Activated CD4-positive, alpha-beta T cell treated with anti-CD3 and anti-CD28 coated beads, Interleukin-2, amount 50 U/mL, for 24 hours (primary cell): ENCODE measurements at places on chromosomes 2 and 18.
A peak's percentile ranks its signal among the peaks of the same experiment; 100 is the strongest.

- DNase-seq: peak; percentile 20
These were observed 165.2 kb upstream of the KLF7 start for GRCh38 chr2:207330912-207331311.

DNA sequence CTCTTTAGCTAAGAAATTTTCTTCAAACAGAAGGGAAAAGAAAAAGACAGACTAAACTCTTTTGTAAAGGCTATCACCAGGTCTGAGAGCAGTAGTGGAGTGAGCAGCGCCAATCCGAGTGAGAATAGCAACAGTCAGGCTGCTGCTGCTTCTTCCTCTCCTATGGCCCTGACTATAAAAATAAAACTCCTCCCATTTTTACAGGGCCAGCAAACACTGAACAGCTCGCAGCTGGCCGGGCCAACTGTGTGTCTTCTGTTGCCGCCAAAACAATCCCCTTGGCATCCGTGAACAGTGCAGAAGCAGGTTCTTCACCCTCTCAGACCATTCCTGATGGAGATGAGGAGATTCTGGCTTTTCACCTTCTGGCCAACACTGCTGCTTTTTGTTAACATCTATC lies 124.5 kb downstream of the CNTNAP5 start:
- DNase-seq: no peak

- DNase-seq: no peak
These were observed 100.7 kb downstream of the SPIRE1 start for GRCh38 chr18:12556946-12557806.

DNA sequence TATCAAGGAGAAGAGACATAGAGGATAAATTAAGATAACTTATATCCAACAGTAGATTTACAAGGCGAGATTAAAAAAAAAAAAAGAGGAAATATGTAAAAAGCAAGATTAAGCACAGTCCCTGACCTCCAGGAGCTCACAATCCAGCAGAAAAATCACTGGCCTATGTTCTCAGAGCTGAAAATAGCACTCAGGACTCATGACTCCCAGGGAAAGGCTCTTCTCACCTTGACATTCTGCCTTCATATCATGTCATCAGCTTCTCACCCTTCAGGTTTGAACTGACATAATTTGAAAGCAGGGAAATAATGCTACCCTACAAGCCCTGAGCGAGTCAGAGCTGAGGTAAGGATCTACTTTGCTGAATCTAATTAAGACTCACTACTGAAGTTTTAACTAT lies 82.8 kb downstream of the L3MBTL4 start:
- DNase-seq: no peak

- no peak for DNase-seq
These were observed 129.0 kb downstream of the CABYR start for GRCh38 chr18:24267878-24268277.

GRCh38 chr2:161745866-161746614 lies 121.8 kb downstream of the SLC4A10 start:
- no peak for DNase-seq

DNA sequence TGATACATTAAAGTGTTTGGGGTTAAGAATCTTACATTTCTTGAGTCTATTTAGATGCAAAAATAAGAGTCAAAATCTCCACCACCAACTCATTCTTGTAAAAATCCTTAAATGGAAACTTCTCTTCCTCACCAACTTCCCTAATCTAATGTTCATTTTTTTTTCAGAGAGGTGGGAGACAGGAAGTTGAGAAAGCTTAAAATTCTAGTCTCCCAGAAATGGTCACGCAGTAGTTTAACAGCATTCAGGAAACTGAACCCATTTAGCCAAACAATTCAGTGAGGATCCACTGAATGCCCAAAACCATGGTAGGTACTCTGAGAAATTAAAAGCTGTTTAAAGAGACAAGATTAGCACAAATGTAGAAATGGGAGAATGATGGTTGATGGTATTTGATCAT lies 69.0 kb downstream of the TXNL1 start:
- DNase-seq: no peak

GRCh38 chr2:54572262-54572635 lies 116.1 kb downstream of the SPTBN1 start:
- no peak for DNase-seq

- DNase-seq: no peak
These were observed 139.2 kb downstream of the MGAT5 start for GRCh38 chr2:134393075-134393461.

- DNase-seq: no peak
These were observed 81.5 kb upstream of the LDLRAD4 start for GRCh38 chr18:13136904-13137669.

- DNase-seq: no peak
These were observed 26.1 kb downstream of the MPHOSPH10 start for GRCh38 chr2:71156573-71156972.

GRCh38 chr2:127984551-127984950 lies 43.3 kb downstream of the SAP130 start:
- DNase-seq: no peak

GRCh38 chr18:49728542-49728941 lies 84.8 kb downstream of the ACAA2 start:
- no peak for DNase-seq

- DNase-seq: no peak
These were observed 97.9 kb downstream of the ACKR3 start for GRCh38 chr2:236667526-236667925.

GRCh38 chr18:37465958-37466357 lies 99.6 kb downstream of the CELF4 start:
- DNase-seq: no peak

DNA sequence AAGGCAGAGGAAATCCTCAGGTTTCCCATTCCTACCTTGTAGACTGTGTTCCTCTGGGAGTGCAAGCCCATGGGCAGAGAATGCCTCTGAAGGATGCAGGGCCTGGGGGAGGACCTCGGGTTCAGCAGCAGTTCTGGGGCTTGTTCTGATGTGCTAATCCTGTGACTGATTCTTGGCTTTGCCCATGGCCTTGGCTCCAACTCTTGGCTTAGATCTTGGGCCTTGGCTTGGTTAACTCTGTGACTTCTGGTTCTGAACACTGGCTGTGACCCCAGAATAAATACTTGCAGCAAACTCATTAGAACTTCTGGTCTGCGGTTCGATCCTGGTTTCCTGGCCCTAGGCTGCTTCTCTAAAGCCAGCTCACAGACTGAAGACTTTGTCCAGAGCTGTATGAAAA lies 366.9 kb upstream of the ZEB2 start:
- DNase-seq: no peak

DNA sequence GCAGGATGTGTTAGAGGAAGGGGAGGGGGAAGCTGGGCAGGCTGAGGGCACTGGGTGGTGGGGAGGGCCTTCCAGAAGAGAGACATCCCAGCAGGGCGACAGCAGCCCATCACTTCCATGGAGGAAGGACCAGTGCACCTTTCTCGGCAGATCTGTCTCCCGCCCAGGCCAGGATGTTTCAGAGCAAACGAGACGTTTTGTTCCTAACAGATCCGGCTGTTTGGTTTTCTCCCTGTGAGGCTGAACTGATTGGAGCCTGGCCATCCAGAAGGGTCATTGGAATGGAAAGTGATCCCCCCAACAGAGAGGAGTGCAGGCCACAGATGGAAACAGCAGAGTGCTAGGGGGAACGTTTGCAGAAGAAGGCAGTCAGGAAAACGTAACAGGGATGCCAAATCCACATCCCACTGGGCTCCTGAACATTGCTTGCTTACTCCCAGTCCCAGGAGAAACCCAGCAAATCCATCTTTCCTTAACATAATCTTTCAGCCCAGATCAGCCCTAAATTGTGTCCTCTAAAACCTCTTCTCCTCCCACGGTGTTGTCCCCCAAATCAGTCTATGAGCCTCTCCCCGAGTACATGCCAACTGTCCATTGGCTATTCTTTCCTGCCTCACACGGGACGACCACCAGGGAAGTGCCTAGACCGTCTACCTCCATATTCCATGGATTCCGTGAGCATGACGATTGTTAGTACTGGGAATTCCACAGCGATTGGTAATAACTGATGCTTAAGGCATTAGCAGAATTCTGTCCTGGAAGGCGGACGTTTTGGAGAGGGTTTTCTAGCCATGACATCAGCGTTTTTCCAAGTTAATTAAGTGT lies 126.8 kb downstream of the SEPTIN10 start:
- no peak for DNase-seq

- no peak for DNase-seq
These were observed at the start of gene DTNA for GRCh38 chr18:34709750-34710441. Gene DTNA (plus strand): TSS chr18:34710298. CDS start chr18:34755977, 45,679 bp downstream.

DNA sequence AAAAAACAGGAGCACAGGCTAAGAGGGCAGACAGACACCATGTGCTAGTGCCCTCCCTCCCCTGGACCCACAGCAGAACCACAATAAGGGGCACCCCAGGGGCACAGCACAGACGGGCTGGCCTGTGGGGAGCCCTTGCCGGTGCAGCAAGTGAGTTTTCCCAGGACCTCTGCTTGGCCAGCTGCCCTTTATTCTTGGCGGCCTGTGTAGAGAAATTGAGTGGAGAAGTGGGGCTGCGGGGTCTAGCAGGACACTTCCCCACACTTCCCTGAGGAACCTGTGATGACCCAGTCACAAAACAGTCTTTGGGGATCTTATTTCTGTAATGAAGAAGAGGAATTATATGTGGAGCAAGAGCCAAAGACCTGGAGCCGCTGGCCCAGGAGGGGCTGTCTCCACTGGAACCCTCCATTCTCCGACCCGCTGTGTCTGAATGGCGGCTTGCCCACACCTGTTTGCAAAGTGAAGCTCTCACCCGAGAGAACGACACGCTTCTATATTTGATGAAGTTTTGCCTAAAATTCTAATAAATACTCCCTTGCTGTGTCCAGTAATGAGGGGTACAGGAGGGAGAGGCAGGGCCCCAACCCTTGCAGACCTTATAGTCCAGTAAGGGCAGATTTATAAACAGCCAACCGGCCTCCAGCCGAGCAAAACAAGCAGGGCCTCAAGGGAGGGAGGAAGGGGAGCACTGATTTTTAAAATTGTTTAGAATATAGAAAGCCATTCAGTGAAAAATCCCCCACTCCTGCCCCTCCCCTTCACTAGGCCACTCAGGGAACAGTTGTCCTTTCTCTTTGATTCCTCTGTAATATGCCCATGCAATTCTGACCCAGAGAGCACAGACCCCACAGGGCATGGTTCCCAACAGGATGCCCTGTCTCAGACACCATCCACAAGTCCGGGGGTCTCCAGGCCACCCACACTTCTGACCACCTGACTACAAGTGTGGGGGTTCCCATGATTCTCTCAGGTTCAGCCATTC lies 44.7 kb upstream of the SNED1 start:
- DNase-seq: no peak

DNA sequence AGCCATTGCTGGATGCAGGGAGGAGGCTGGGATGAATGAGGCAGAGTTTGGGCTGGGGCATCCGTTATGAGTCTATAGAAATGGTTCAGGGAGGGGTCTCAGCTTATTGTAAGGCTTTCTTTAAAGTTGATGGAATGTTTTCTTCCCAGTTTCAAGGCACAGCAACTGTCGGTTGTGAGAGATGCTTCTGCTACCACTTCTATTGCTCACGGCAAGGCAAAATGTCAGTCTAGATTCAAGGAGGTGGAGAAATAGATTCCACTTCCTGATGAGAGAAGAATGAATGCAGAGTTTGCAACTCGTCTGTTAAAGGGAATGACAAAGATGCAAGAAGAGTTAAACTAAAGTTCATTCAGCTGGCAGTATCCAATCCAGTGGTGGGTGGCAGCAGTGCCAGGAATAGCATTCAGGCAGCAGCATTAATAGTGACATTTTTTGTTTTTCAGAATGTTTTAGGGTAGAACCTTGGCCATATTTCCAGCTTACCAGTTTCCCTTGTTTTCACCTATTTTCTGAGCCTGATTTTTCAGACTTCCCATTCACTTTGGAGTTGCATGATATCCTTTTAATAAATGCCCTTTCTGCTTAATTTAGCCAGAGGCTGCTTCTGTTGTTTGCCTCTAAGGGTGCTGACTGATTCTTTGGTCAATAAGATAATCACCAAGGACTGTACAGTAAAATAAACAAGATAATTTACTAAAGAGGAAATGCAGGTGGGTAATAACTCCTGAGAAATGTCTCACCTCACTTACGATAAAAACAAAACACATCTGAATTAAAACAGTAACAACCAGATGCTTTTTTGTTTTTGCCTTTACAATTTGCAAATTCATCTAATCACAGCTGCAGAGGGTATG lies 138.4 kb downstream of the RPIA start:
- no peak for DNase-seq

DNA sequence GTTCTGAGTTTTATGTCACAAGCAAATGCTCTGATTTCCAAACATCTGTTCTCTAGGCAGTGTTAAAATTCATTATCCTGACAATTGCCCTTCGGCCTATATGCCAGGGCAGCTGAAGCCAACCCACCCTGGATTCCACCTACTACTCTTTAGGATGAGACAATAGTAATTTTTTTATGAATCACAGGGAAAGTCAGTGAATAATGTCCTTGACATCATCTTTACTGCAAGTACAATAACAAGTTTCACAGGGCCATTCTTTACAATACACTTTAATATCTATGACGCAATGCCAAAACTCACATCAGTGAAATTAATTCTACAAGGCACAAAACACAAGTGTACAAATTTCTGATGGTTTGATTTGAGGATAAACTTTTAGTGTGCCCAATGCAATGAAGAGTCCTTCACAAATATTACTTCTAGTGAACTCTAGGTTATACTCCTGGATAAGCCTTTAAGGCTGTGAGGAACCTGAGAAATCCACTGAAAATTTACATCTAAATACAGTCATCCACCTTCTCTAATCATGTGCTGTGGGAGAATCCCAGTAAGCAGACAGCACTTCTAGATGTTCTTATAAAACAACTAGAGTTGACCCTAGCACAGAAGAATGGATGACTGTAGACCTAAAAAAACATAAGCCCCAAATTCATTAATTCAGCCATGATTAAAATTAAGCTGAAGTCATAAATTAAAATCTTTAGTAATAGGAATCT lies 77.3 kb upstream of the CTLA4 start:
- DNase-seq: no peak

GRCh38 chr18:79399275-79400081 lies 3.7 kb downstream of the NFATC1 start:
- DNase-seq: no peak

DNA sequence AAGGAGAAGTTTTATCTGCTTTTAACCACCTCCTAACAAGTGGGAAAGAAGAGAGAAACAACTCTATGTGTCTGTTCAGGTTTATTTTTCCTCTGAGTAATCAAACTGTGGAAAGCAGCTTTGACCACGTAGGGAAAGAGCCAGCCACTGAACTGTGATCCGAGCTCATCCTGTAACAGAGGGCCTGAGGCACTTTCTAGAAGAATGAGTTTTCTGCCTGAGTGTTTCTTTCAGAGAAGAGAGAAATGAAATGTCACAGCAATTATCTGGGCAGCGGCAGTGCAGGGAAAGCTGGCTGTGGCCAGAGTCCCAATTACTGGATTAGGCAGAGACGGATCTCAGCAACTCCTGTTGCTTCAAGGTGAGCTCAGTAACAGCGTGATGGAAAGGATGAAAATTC lies 151.9 kb downstream of the CD226 start:
- DNase-seq: no peak

- DNase-seq: no peak
These were observed 2.1 kb upstream of the MOGAT1 start for GRCh38 chr2:222669353-222669752.

- DNase-seq: no peak
These were observed 63.5 kb downstream of the TBC1D8 start for GRCh38 chr2:101087638-101088037.
